A673 (cell line): ENCODE measurements at places on chromosomes 1 and 21. TPM values are rescaled to one million over a fixed set of nuclear protein-coding genes. Genes with fewer than 3 reads are reported as not detected.

Gene XPR1
- 30.7 and 33.3 TPM in 2 replicates for total RNA-seq

DNA sequence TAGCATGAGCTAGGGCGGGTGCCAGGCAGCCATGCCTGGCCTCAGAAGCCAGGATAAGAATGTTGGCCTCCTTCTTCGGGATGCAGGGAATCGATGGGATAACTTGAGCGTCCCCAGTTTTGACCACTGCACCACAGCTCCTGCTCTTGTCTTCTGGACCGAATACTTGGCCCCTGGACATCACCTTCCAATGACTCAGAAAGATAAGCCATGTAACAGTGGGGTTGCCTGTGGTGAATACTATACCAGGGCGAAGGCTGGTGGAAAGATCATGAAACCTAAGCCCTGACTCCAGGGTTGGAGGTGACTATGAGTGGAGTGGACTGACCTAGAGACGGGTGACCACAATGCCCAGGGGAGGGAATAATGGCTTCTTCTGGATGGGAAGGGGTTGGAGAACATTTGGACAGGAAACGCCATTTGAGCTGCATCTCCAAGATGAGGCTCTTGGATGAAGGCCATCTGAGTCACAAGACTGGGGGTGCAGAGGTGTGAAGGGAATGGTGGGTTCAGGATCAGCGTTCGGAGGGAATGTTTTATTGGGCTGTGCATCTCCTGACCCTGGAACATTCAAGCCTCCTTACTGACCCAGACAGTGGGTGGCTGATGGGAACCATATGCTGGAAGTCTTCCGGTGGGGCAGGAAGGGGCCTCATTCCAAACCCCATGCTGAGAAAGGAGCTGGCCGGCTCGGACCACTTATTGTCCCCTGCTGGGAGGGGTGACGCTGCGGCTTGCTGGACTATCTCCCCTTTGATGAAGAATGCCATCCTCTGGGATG is 18.5 kb upstream of the KCNE2 start:
- H3K4me1 ChIP-seq: no peaks in the 10 kb centered on the region
- no peak overlapping the region for H3K27ac ChIP-seq
- no peak overlapping the region for H3K4me3 ChIP-seq
- DNase-seq: no peak
- no peaks in the 10 kb centered on the region for H3K27me3 ChIP-seq

Gene MRAP
- not detected in 2 replicates for total RNA-seq

GRCh38 chr1:44044071-44044801 is 13.0 kb upstream of the SLC6A9 start:
- no peaks in the 10 kb centered on the region for H3K36me3 ChIP-seq
- H3K4me3 ChIP-seq: no peak overlapping the region
- no peak overlapping the region for H3K27ac ChIP-seq
- peaks cover 4% of the 10 kb centered on the region for H3K4me1 ChIP-seq

GRCh38 chr1:183304440-183305107 is 113.6 kb downstream of the NMNAT2 start:
- no peak overlapping the region for H3K27ac ChIP-seq
- H3K36me3 ChIP-seq: no peaks in the 10 kb centered on the region
- peak; percentile 15 for DNase-seq
- no peaks in the 10 kb centered on the region for H3K27me3 ChIP-seq
- H3K4me1 ChIP-seq: no peaks in the 10 kb centered on the region

GRCh38 chr1:184867866-184868689 is 106.2 kb downstream of the NIBAN1 start:
- peaks cover 13% of the 10 kb centered on the region for H3K4me1 ChIP-seq
- no peak overlapping the region for H3K27ac ChIP-seq
- no peak for DNase-seq
- H3K36me3 ChIP-seq: peaks cover 8% of the 10 kb centered on the region
- no peak overlapping the region for H3K4me3 ChIP-seq

DNA sequence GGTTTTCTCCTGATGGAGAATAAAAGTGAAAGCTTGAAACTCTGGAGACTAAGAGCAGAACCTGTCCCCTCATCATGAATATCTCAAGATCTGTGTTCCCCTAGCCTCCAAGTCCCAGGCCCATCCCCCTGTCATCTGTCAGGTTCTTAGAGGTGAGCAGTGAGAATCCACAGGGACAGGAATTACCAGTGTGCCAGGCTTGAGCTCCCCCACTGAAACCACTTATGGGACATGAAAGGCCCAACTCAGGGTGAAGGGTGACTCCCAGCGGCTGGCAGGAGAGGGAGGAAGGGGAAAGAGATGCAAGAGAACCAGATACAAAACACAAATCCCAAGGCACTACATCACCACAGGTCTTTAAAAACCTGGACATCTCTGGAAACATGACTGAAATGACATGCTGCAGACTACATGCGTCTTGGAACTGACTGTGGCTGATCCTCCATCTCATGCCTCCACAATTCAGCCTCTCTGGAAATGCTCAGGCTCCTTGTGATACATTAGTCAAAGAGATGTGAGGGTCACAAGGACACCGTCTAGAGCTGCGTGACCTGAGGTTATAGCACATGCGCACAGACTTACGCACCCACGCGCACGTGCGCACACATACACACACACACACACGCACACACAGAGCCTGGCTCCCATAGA is 6.8 kb upstream of the LY9 start:
- H3K4me1 ChIP-seq: no peaks in the 10 kb centered on the region
- no peaks in the 10 kb centered on the region for H3K36me3 ChIP-seq
- no peaks in the 10 kb centered on the region for H3K27me3 ChIP-seq
- no peak overlapping the region for H3K4me3 ChIP-seq
- DNase-seq: no peak

Gene HES3
- not detected in 2 replicates for total RNA-seq

- no peaks in the 10 kb centered on the region for H3K36me3 ChIP-seq
- no peaks in the 10 kb centered on the region for H3K27me3 ChIP-seq
- no peak for DNase-seq
- H3K4me1 ChIP-seq: no peaks in the 10 kb centered on the region
- H3K4me3 ChIP-seq: no peak overlapping the region
Measured at GRCh38 chr1:219433001-219433400, 179.9 kb downstream of the ZC3H11B start.

GRCh38 chr1:84598846-84599741 is 24.9 kb upstream of the CTBS start:
- no peaks in the 10 kb centered on the region for H3K27me3 ChIP-seq
- DNase-seq: no peak
- no peaks in the 10 kb centered on the region for H3K4me1 ChIP-seq
- no peaks in the 10 kb centered on the region for H3K36me3 ChIP-seq

GRCh38 chr1:7705048-7705907 is 65.8 kb upstream of the VAMP3 start:
- H3K4me3 ChIP-seq: peak overlapping the region; percentile 26
- no peak overlapping the region for H3K27ac ChIP-seq
- H3K36me3 ChIP-seq: no peaks in the 10 kb centered on the region
- no peaks in the 10 kb centered on the region for H3K4me1 ChIP-seq
- peaks cover 84% of the 10 kb centered on the region for H3K27me3 ChIP-seq

Gene GFI1
- 0.42 and 0.52 TPM in 2 replicates for total RNA-seq

DNA sequence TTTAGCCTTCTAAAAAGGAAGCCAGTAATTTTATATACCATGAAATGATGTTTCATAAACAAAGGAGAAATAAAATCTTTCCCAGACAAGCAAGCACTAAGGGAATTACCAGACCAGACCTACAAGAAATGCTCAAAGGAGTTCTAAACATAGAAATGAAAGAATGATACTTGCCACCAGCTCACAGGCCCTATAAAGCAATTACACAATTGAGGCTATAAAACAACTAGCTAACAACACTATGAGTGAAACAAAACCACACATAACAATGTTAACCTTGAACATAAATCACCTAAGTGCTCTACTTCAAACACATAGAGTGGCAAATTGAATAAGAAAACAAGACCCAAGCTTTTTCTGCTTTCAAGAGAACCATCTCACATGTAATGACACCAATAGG is 123.8 kb downstream of the BARHL2 start:
- H3K27me3 ChIP-seq: no peaks in the 10 kb centered on the region
- DNase-seq: no peak
- no peak overlapping the region for H3K4me3 ChIP-seq
- no peak overlapping the region for H3K27ac ChIP-seq
- no peaks in the 10 kb centered on the region for H3K4me1 ChIP-seq

DNA sequence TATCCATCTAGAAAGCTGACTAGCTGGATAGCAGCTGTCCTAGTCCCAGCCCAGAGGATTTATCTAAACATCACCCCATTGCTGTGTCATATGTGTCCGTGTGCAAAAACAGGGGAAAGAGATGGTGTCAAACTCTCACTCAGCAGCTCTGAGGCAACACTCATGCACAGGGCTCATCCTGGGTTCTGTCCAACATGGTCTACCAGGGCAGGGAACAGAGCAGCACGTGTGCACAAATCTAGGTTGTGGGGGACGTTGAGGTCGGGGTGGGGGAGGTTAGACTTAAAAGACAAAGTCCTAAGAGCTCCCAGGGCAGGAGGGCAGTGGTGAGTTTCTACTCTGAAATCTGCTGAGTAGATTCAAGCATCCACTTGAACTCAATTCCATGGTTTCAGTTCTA is 16.2 kb downstream of the PI4KB start:
- H3K4me1 ChIP-seq: no peaks in the 10 kb centered on the region
- DNase-seq: no peak
- H3K36me3 ChIP-seq: peaks cover 43% of the 10 kb centered on the region
- no peak overlapping the region for H3K27ac ChIP-seq
- no peak overlapping the region for H3K4me3 ChIP-seq

GRCh38 chr1:237074371-237075117 is 32.6 kb downstream of the RYR2 start:
- H3K4me3 ChIP-seq: no peak overlapping the region
- H3K36me3 ChIP-seq: no peaks in the 10 kb centered on the region
- no peaks in the 10 kb centered on the region for H3K27me3 ChIP-seq
- no peak for DNase-seq

- no peaks in the 10 kb centered on the region for H3K27me3 ChIP-seq
- H3K36me3 ChIP-seq: peaks cover 3% of the 10 kb centered on the region
- no peak for DNase-seq
- H3K4me1 ChIP-seq: no peaks in the 10 kb centered on the region
Measured at GRCh38 chr1:230842801-230843200, 25.5 kb downstream of the C1orf198 start.

- no peaks in the 10 kb centered on the region for H3K4me1 ChIP-seq
- no peak overlapping the region for H3K27ac ChIP-seq
- peaks cover 6% of the 10 kb centered on the region for H3K27me3 ChIP-seq
- H3K36me3 ChIP-seq: no peaks in the 10 kb centered on the region
- DNase-seq: peak; percentile 80
Measured at GRCh38 chr1:204791453-204792353, 79.0 kb upstream of the NFASC start.

Gene AGTRAP
- total RNA-seq: 23.6 and 33.5 TPM in 2 replicates

GRCh38 chr1:28792644-28793121 is 19.3 kb upstream of the OPRD1 start:
- no peaks in the 10 kb centered on the region for H3K36me3 ChIP-seq
- no peak overlapping the region for H3K4me3 ChIP-seq
- no peak for DNase-seq
- H3K4me1 ChIP-seq: no peaks in the 10 kb centered on the region
- H3K27me3 ChIP-seq: no peaks in the 10 kb centered on the region
- H3K27ac ChIP-seq: no peak overlapping the region

GRCh38 chr1:117967477-117967876 is 37.9 kb downstream of the WDR3 start:
- H3K4me3 ChIP-seq: no peak overlapping the region
- peaks cover 10% of the 10 kb centered on the region for H3K4me1 ChIP-seq
- no peaks in the 10 kb centered on the region for H3K27me3 ChIP-seq
- no peaks in the 10 kb centered on the region for H3K36me3 ChIP-seq
- DNase-seq: peak; percentile 77

DNA sequence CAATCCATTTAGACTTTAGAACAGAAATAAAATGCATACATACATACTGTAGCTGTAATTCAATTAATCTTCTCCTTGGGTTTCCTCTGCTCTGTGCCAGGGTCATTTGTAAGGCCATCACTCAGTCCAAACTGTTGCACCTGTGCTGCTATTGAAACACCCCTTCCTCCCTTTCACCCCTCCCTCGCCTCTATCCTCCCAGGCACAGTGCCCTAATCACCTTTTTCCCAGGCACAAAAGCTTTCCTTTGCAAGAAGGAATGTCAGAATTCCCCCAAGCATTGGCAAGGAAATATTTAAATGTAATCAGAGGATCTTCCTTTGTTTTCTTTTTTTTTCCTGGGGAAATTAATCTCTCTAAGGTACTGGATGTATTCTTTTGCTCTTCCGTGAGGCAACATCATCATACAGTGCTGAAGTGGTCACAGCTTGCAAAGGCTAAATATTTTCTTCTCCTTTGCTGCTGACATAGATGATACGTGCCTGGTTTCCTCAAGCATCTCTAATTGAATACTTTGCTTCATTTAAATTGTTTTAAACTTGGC is 339.3 kb upstream of the NR5A2 start:
- H3K27ac ChIP-seq: no peak overlapping the region
- H3K36me3 ChIP-seq: no peaks in the 10 kb centered on the region
- no peak overlapping the region for H3K4me3 ChIP-seq
- DNase-seq: no peak
- H3K27me3 ChIP-seq: no peaks in the 10 kb centered on the region

GRCh38 chr1:97649591-97649990 is 271.2 kb downstream of the DPYD start:
- no peak overlapping the region for H3K27ac ChIP-seq
- H3K4me1 ChIP-seq: peaks cover 5% of the 10 kb centered on the region
- no peak overlapping the region for H3K4me3 ChIP-seq
- no peaks in the 10 kb centered on the region for H3K27me3 ChIP-seq
- no peak for DNase-seq

Gene CDC42
- total RNA-seq: 188 and 198 TPM in 2 replicates

GRCh38 chr1:230407351-230407750 is 18.8 kb downstream of the PGBD5 start:
- H3K4me1 ChIP-seq: no peaks in the 10 kb centered on the region
- no peaks in the 10 kb centered on the region for H3K36me3 ChIP-seq
- DNase-seq: no peak
- no peak overlapping the region for H3K27ac ChIP-seq
- peaks cover 22% of the 10 kb centered on the region for H3K27me3 ChIP-seq

- H3K27me3 ChIP-seq: peaks cover 38% of the 10 kb centered on the region
- no peak overlapping the region for H3K4me3 ChIP-seq
- H3K36me3 ChIP-seq: no peaks in the 10 kb centered on the region
- no peak overlapping the region for H3K27ac ChIP-seq
Measured at GRCh38 chr21:34675871-34676270, 7.1 kb downstream of the CLIC6 start.
